NCI-H1105 (cell line): ENCODE measurements at places on chromosomes 7 and 10.

DNA sequence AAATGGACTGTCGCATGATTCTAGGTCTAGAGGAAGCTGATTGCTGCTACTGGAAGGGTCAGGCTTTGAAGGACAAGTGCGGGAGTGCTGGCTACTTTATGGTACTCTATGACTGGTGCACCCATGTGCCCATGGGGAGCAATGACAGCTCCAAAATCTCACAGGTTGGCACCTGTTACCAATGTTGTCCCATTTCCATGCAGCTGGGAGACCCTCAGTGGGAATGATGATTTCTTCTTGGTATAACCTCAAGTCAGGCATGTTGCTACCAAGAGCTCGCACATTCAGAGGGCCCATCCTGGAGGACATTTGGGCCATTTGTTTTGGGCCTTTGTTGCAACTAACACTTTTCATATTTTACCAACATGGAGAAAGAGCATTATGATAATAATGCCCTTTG, 174.4 kb downstream of the PRKCQ start:
- no peak for DNase-seq

DNA sequence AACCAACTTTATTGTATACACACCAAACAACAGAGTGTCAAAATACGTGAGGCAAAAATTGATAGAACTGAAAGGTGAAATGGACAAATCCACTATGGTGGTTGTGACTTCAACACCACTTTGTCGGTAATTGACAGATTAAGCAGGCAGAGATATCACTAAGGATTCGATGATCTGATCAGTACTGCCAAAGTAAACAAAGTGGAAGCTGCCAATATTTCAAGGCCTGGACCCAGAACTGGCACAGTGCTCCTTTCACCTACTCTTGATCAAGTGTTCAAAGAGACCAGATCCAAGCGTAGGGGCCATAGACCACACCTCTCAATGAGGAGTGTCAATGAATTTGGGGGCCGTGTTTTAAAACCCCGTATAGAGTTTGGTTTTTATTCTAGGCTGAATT, 167.0 kb downstream of the CDK14 start:
- no peak for DNase-seq

- DNase-seq = no peak
These were observed 21.9 kb downstream of the BNIP3 start for GRCh38 chr10:131959841-131960240.

DNA sequence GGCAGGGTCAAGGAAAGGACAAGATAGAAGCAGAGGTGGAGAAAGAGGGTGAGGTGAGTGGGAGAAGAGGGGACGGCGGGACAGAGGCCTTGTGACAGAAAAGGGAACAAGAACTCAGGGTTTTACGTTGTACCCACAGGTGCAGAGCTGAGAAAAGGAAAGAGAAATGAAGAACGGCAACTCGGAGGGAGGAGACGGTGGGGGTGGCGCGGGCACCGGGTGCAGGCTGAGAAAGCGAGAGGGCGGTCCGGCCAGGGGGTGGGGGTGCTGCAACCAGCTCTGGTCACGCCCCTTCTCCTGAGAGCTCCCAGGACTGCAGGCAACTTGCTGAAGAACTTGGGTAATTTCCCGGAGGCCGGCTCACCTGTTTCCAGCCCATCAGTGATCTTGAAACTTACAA, 65.3 kb downstream of the CARD11 start:
- no peak for DNase-seq

DNA sequence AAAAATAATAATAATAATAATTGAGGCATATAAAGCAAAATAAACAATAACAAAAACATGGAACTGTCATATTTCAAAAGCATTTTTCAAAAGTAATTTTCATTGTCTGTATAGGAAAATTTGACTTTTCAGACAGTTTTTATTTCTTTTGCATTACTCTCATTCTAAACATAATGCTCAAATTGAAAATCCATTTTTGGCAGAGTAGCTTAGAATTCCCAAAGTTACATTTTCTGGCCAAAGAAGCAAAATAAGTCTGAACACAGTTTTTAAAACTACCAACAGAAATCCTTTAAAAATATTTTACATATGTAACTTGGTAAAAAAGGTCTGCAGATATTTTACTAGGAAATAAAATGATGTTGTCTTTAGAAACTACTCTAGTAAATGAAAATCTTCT, 535.4 kb downstream of the ANKRD7 start:
- no peak for DNase-seq

DNA sequence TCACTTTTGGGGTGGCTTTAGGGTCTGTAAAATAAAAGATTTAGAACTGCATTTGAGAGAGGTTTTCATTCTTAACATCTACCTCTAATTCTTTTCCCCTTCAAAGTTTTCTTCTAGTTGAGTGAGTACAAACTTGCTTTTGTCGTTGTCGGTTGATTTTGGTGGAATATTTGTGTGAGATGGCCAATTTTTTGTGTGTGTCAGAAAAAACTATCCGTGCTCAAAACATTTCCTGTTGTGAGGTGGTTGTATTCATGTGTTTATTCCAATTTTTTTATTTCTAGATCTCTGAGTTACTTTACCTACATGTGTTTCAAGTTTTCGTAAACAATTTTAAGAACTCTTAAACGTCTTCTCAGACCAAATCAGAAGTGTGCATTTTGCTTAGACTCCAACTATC, 1.6 kb downstream of the AHR start:
- no peak for DNase-seq

GRCh38 chr10:26524161-26524896, 86.2 kb downstream of the APBB1IP start:
- no peak for DNase-seq

DNA sequence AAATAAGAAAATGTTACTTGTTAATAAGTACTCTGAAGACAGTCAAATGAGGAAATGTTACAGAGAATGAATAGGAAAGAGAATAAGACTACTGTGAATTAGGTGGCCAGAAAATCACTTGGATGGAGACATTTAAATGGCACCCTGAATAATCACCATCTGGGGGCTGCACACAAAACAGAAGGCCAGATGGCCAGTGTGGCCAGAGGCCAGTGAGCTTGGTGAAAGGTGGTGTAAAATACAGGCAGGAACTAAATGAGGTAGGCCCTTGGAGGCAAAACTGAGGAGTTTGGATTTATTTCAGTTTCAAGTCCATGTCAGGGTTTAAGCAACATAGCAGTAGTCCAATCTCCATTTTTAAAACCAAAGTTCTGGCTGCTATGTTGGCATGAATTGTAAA, 126.7 kb downstream of the TSPAN12 start:
- DNase-seq = no peak

GRCh38 chr7:51223505-51223904, 93.1 kb downstream of the COBL start:
- no peak for DNase-seq

DNA sequence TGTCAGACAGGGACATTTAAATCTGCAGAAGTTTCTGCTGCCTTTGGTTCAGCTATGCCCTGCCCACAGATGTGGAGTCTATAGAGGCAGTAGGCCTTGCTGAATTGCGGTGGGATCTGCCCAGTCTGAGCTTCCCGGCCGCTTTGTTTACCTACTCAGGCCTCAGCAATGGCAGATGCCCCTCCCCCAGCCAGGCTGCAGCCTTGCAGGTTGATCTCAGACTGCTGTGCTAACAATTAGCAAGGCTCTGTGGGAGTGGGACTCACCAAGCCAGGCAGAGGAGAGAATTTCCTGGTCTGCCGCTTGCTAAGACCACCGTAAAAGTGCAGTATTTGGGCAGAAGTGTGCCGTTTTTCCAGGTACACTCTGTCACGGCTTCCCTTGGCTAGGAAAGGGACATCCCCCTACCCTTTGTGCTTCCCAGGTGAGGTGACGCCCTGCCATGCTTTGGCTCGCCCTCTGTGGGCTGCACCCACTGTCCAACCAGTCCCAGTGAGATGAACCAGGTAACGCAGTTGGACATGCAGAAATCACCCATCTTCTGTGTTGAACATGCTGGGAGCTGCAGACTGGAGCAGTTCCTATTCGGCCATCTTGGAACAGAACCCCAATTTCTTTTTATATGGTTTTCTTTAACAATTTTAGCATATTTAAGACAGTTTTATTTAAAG, 28.4 kb upstream of the VWDE start:
- no peak for DNase-seq

GRCh38 chr10:10865303-10865702, 152.4 kb upstream of the CELF2 start:
- no peak for DNase-seq

DNA sequence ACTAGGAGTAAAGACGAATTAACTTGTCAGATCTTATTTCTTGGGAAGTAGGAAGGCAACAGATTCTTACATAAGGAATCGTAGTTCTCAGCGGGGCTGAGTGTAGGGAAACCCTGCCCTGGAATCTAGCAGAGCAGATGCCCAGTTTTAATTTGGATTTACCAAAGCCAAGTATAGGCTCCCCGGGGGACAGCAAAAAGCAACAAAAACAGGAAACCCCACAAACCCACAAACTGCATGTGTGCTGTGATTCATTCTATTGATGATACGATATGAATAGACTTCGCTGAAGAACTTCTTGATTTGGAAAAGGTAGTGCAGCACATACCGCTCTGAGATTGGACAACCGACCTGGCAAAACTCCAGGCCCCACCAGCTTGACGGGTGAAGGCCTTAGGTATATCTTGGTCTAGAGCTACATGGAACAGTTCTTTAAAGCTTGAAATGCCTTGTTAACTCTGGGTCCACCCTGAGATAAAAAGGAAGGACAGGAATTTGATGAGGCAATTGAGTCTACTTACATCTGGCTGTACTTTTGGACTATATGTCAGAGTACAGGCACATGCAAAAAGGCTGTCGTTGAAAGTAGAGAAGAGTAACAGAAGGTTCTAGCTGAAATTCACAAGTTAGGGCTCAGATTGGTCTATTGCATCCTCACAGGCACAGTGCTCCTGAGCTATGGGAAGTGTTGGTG, 49.1 kb downstream of the STRA8 start:
- DNase-seq = no peak

DNA sequence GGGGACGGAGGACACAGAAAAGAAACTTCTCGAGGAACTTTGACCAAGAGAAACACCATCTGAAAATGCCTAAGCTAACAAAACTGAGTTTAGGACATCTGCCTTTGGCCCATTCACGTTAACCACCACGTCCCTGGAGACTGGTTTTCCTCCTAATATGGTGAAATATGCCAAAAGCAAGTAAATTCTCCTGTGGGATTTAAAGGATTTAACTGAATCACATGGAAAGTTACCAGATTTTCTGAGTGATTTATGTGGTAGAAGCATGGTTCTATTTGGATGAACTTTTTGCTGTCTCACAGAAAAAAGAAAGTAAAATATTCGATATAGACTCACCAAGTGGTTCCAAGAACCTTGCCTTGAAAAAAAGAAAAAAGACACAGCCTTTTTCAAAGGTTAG, 30.4 kb upstream of the BMPER start:
- no peak for DNase-seq

GRCh38 chr10:68271196-68271882, 39.4 kb upstream of the ATOH7 start:
- DNase-seq = no peak

- DNase-seq = no peak
These were observed 85.4 kb upstream of the PLXDC2 start for GRCh38 chr10:19730907-19731217.

DNA sequence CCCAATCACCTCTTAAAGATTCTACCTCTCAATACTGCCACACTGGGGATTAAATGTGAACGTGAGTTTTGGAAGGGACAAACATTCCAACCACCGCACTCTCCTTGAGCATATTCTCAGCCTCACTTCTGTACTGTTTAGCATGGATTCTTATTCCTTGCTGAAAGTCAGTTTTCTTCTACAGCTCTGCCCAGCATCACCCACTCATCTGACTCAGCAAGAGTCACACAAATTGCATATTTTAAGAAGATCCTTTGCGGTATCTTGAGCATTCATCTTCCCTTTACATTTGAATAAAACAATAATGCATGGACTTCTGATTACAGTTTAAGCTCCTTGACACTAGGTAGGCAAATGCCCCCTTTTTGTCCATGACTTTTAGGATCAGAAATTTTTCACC, 251.6 kb upstream of the MKLN1 start:
- no peak for DNase-seq

DNA sequence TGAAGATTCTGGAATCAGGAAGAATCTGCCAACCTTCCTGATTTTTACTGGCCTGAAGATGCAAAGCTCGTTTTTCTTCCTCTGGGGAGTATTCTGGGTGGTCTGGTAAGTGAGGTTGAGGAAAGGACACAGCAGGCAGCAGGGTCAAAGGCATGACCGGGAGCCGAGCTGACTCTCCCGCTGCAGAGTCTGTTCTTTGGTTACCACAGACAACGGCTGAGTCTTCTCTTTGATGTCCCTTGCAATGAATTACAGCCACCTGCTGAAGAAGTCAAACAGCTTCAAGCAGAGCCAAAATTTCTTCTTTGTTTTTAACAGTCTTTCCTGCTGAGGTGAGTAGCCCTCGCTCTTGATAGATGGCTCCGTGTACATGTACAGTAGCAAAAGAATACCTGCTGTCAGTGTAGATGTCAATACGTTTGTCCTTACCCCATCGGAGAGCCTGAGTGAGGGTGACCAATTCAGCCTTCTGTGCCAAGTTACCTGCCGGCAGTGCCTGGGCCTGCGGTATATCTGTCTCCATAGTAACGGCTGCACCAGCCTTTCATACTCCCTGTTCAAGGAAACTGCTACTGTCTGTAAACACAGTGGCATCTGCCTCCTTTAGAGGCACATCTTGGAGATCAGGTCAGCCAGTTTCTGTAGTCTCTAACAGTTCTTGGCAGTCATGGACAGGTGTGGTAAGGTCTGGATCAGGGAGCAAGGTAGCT, 76.4 kb downstream of the PRR15 start:
- peak; percentile 65 for DNase-seq

DNA sequence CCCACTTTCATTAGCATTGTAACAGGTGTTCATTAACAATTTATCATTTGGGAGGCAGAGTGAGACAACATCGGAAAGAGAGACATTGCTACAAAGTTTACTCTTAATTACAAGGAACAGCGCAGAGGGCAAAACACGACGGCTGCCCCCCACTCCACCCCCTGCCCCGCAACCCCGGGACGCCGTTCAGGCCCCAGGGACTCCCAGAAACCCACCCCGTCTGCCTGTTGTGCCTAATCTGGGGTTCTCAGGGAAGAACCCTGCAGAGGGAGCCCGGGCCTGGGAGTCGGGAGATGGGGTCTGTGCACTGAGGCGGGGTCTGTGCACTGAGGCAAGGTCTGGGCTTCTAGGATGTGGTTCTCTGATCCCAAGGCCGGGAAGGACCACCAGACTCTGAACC, 25.2 kb downstream of the UNCX start:
- no peak for DNase-seq

- DNase-seq = no peak
These were observed 627.2 kb downstream of the SUGCT start for GRCh38 chr7:40761762-40762560.

- DNase-seq = no peak
These were observed 138.0 kb upstream of the FRMD4A start for GRCh38 chr10:14468726-14469125.
